ENCODE measurements at places on chromosomes 3 and 15. TPM values are rescaled to one million over a fixed set of nuclear protein-coding genes. Genes with fewer than 3 reads are reported as not detected.

GLDN gene
- not detected for total RNA-seq

BCL2A1 gene
- total RNA-seq = 56.8 TPM

KCNAB1 gene
- total RNA-seq = not detected

- H3K27me3 ChIP-seq = no peaks in the 10 kb centered on the region
- no peak overlapping the region for H3K27ac ChIP-seq
- no peaks in the 10 kb centered on the region for H3K36me3 ChIP-seq
- H3K4me1 ChIP-seq = no peaks in the 10 kb centered on the region
- no peak overlapping the region for H3K4me3 ChIP-seq
Measured at GRCh38 chr3:155323063-155323666, 29.7 kb upstream of the STRIT1 start.

GRCh38 chr15:49212897-49213296 lies 42.9 kb downstream of the GALK2 start:
- H3K27ac ChIP-seq = no peak overlapping the region
- H3K4me3 ChIP-seq = no peak overlapping the region
- DNase-seq = no peak
- H3K27me3 ChIP-seq = no peaks in the 10 kb centered on the region
- H3K36me3 ChIP-seq = no peaks in the 10 kb centered on the region

GRCh38 chr3:3110749-3111361 lies 681 bp upstream of the IL5RA start:
- H3K4me1 ChIP-seq = no peaks in the 10 kb centered on the region
- no peak for DNase-seq

DNA sequence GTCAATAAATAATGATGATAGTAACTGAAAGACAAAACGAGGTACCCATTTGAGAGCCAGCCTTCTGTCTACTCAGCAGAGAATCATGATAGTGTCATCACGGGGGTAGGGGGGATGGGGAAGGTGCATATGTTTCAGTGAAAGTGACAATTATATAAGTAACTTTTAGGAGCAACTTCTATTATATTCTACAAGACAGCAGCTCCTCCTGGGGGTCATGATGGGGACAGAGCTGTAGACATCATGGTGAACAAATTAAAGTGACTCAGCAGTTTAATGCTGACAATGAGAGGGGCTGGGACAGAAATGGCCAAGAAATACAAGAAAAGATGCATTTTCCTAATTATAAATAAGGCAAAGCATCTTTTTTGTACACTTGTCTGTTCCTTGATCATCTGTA lies 11.8 kb downstream of the CAPN3 start:
- no peak overlapping the region for H3K27ac ChIP-seq
- H3K4me1 ChIP-seq = no peaks in the 10 kb centered on the region
- H3K27me3 ChIP-seq = no peaks in the 10 kb centered on the region
- no peak overlapping the region for H3K4me3 ChIP-seq
- no peak for DNase-seq

DNA sequence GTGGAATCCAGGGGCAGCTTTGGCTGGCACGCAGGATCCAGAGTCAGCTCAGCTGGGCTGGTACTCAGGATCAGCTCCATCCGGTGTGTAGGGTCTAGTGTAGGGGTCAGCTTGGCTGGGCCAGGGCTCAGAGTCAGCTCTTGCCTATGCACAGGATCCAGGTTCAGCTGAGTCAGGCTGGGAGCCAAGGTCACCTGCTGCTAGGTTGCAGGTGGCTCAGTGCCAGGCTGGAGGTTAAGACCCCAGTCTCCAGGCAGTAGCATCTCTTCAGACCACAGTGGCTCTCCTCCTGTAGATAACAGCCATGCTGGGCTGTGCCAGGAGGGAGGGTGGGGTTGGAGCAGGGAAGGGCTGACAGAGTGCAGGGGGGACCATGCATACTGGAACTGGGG lies 1.8 kb downstream of the HYAL3 start:
- no peak for DNase-seq
- H3K27ac ChIP-seq = no peak overlapping the region
- H3K36me3 ChIP-seq = no peaks in the 10 kb centered on the region
- H3K27me3 ChIP-seq = no peaks in the 10 kb centered on the region

Measured in CD8-positive, alpha-beta memory T cell (primary cell).